CD4-positive, alpha-beta T cell (primary cell): ENCODE measurements at places on chromosomes 2 and 18. TPM values are rescaled to one million over a fixed set of nuclear protein-coding genes. Genes with fewer than 3 reads are reported as not detected.

- peak; percentile 97 for DNase-seq
These were observed 54.3 kb downstream of the PKDCC start for GRCh38 chr2:42102024-42102590.

DNA sequence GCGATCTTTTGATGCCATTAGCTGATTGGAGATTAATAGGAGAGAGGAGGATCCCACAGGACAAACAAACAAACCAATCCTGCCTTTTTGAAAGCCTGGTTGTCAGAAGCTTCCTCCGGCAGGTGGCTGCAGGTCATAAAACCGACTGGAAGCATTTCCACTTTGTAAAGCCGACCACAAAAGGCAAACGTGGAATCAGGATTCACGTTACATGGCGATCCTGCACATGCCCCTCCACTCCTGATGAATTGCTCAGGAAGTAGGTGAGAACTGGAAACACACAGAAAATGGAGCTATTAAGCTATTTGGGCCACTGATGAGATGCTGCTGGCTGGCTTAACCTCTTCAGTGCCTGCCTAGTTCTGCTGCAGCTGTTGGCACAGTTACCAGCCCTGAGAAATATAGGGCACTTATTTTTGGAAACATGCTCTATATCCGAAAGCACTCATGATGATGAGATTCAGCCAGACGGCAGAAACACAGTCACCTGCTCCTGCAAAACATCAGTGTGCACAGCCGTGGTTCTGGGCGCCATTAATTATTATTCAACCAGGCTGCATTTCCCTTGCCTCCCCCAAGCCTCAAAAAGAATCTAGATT, 110.3 kb upstream of the ST6GAL2 start:
- no peak for DNase-seq

DNA sequence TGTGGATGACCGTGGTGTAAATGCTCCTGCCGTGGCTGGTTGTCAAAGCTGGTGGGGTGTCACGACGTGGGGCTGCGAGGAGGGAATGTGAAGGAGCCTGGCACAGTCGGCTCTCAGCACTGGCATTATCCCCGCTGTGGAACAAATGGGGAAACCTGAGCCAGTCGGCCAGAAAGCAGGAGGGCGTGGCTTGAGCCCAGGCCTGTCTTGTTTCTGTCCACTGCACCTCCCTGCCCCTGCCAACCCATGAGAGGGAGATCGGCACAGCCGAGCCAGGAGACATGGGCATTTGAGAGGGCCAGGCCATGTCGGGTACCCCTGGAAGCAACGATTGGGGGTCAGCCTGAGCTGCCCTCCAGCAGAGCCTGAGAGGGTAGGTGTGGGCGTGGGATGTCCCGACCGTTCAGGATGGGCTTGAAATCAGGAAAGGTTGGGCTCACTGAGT, 44.5 kb downstream of the PDIA6 start:
- DNase-seq: no peak

DNA sequence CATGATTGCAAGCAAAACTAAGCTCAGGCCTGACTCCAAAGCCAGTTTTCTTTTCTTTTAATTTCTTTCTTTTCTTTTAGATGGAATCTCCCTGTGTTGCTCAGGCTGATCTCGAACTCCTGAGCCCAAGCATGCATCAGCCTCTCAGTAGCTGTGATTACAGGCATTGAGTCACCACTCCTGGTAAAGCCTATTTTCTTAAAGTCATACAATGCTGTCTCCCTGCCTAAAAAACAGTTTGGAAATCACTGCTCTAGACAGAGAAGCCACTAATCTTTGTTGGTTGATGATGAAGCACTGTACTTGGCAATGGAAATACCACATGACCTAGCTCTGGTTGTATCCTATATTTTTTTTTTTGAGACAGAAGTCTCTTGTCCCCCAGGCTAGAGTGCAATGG, 33.1 kb upstream of the ZNF532 start:
- no peak for DNase-seq

Gene TIMM21
- 11.8 TPM for total RNA-seq

DNA sequence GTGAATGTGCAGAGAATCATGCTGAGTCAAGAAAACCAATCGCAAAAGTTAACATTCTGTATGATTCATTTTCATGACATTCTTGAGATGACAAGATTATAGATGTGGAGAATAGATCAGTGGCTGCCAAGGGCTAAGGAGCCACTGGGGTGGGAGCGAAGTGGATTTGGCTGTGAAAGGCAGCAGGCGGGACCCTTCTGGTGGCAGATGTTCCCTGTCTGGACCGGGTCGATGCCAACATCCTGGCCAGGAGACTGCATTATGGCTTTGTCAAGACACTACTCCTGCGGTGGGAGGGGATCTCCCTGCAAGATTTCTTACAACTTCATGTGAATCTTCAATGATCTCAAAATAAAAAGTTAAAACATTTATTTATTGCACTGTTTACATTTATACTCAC, 427.9 kb downstream of the GALR1 start:
- no peak for DNase-seq

Gene SKOR2
- not detected for total RNA-seq

- DNase-seq: no peak
These were observed 1802.7 kb downstream of the SUCLG1 start for GRCh38 chr2:82656420-82656819.

GRCh38 chr18:7272311-7273049, 41.6 kb downstream of the LRRC30 start:
- DNase-seq: no peak

Gene HOXD12
- not detected for total RNA-seq

GRCh38 chr18:70068981-70069380, 121.3 kb upstream of the CD226 start:
- no peak for DNase-seq

DNA sequence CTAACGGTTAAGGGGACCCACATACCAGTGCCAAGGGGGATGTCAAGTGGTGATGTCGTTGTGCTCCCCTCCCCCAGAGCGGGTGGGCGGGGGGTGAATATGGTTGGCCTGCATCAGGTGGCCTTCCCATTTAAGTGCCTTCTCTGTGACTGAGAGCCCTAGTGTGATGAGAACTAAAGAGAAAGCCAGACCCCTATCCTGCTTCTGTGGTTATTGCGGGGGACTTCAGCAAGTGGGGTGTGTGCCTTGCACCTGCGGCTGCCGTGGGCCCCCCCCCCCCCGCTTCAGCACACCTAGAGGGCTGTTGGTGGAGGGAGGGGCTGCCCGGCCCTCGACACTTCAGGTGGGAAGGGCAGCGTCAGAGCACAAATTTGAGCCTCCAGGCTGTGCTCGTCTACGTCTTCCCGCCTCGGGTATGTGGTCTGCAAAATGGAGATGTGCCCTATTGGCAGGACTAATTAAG, 6.1 kb downstream of the CTDSP1 start:
- no peak for DNase-seq

Gene MLPH
- not detected for total RNA-seq

DNA sequence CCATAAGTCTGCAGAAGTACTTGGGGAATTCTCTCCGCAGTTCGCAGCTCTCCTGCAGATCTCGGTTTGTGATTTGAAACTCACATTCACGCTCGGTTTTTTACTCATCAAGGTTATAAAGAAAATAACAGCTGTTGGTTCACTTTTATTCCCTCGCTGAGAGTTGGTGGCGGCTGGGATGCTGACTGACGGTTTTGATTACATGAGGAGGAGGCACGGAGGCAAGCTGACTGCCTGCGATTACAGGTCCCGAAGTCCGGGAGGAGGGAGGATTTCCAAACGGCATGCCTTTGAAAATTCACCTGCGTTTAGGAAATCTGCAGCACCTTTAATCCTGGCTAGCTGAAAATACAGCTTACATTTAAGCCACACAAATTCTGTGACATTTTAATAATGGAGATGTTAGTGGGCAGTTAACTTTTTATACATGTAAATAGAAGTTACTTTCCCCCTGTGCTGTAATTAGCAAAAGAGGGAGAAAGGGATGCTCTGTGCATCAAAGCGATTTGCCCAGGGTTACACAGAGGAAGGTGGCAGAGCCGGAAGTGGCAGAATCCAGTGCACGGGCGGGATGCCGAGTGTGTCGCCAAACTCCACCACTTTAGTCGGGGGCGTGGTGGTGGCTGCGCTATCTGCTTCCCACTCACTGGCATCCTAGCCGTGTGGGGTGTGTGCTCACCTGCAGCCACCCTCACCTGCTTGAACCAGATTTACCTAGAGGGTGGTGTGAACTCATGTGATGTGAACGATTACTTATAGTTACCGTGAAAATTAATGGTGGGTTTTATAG, 14.7 kb downstream of the AGAP1 start:
- no peak for DNase-seq

DNA sequence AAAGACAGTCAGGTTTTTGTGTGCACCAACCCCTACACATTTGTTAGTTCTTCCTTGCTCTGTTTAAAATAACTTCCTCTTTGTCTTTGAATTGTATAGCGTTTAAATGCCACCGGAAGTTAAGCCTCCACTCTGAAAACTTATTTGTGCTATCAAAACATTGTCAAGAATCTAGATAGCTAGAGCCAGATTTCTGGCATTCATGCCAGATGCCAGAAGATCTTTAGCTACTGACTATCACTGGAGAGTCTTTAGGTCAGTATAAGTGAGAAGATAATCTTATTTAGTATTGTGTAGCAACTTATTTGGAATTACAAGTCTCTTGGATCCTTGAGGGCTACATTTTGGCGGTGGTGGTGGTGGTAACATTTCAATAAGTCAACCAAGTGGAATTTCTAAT, 63.4 kb upstream of the ADAM23 start:
- no peak for DNase-seq

Gene ERCC3
- total RNA-seq: 40.0 TPM

GRCh38 chr18:28905509-28905908, 728.6 kb upstream of the CDH2 start:
- no peak for DNase-seq

DNA sequence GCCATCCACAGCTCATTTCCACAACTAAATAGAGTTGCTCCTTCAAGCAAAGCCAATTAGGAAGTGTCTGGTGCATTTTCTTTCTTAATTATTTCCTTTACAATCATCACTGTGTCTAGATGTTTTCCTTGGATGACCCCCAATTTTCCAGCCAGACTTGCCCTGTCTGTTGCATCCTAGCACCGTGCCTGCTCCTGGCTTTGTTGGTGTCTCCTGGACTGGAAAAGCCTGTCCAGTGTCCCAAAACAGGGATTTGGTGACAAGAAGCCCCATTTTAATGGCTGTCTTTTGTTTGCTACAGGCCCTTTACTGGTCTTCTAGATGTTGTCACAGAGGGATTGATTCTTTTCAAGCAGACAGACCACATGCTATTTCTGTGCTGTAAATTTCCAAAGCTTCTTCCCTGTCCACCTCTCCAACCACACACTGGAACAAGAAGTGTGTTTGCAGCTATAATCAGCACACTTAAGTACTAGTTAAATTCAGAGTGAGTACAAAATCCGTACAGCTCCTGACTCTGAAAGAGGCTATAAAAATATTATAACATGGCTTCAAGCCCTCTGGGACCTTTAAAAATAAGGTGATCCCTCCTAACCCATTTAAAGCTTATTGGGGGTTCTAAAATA, 38.4 kb downstream of the RNF144A start:
- no peak for DNase-seq

Gene RGPD4
- 0.63 TPM for total RNA-seq

GRCh38 chr2:41774011-41774605, 273.7 kb upstream of the PKDCC start:
- no peak for DNase-seq

DNA sequence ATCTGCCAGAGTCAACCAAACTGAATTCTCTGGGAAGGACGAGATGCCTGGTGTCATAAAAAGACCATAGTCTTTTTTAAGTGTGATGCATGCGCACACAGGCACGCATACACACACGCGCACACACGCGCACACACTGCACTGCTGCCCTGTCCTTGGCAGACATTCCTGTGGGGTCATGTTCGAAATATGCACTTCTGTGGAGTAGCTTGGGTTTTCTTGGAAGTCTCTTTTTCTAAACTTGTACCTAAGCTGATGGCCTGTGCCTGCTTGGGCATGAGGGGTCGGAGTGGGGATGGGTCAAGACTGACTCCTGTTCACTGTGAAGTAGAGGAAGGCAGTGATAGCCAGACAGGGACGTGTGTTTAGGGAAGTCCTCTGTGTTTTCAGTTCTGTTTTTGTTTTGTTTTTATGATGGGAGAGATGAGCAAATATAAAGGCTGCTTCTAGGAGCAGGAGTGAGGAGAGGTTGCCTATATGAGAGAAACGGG, 4.0 kb upstream of the RMC1 start:
- no peak for DNase-seq
